Activated naive CD4-positive, alpha-beta T cell treated with anti-CD3 and anti-CD28 coated beads for 36 hours (primary cell): ENCODE measurements at places on chromosomes 2 and 18. TPM values are rescaled to one million over a fixed set of nuclear protein-coding genes. Genes with fewer than 3 reads are reported as not detected.

Gene DQX1
- total RNA-seq, result 0.10 TPM

Gene REG3A
- not detected for total RNA-seq

Gene MC4R
- total RNA-seq, result not detected

Gene TEX44
- not detected for total RNA-seq

Gene ERBB4
- not detected for total RNA-seq

Gene GPR39
- total RNA-seq, result not detected

Gene MRO
- total RNA-seq, result not detected

Gene PCARE
- not detected for total RNA-seq

Gene CUL3
- 66.0 TPM for total RNA-seq

Gene IL36RN
- total RNA-seq, result not detected

Gene FLACC1
- 0.57 TPM for total RNA-seq

Gene CACNB4
- 0.15 TPM for total RNA-seq

Gene CCDC121
- 0.30 TPM for total RNA-seq

Gene NDC80
- 108 TPM for total RNA-seq

Gene ABCG5
- not detected for total RNA-seq

Gene DGKD
- 72.3 TPM for total RNA-seq

Gene PLA2R1
- not detected for total RNA-seq

Gene PTRHD1
- 23.5 TPM for total RNA-seq

Gene MAP4K4
- total RNA-seq, result 126 TPM

Gene AQP12A
- total RNA-seq, result not detected

Gene DPP10
- not detected for total RNA-seq

Gene CNTNAP5
- total RNA-seq, result not detected

Gene LRRC30
- total RNA-seq, result not detected

Gene EIF2AK3
- total RNA-seq, result 13.7 TPM

Gene ALPI
- not detected for total RNA-seq

Gene IL1B
- total RNA-seq, result not detected

Gene PJVK
- 2.4 TPM for total RNA-seq

Gene WIPF1
- 167 TPM for total RNA-seq

Gene NIF3L1
- 31.6 TPM for total RNA-seq

Gene SLC5A7
- total RNA-seq, result not detected

Gene RAPGEF4
- total RNA-seq, result 0.35 TPM

Gene UGT1A5
- not detected for total RNA-seq

Gene DLGAP1
- total RNA-seq, result not detected

Gene GAREM1
- 0.35 TPM for total RNA-seq

Gene MDH1B
- 0.86 TPM for total RNA-seq

Gene ZAP70
- 167 TPM for total RNA-seq

Gene LTBP1
- total RNA-seq, result 0.10 TPM

Gene ABCG8
- total RNA-seq, result not detected

Gene GPBAR1
- total RNA-seq, result 0.10 TPM

Gene AQP12B
- total RNA-seq, result not detected

Gene CD8B2
- total RNA-seq, result 0.10 TPM

Gene GALR1
- not detected for total RNA-seq

Gene UGT1A10
- not detected for total RNA-seq

Gene RNF138
- total RNA-seq, result 85.5 TPM

Gene CROCC2
- total RNA-seq, result not detected
